Bladder microvascular endothelial cell (primary cell): ENCODE measurements at places on chromosomes 11 and 22. TPM values are rescaled to one million over a fixed set of nuclear protein-coding genes. Genes with fewer than 3 reads are reported as not detected.

Gene KDM4E
- total RNA-seq: not detected in 2 replicates

Gene GVQW3
- 0.32 and 0.57 TPM in 2 replicates for total RNA-seq

Gene B4GALNT4
- total RNA-seq: 0.16 and 2.3 TPM in 2 replicates

Gene OR5A1
- total RNA-seq: not detected in 2 replicates

Gene P2RX6
- total RNA-seq: 0.06 TPM in 1 of 2 replicates, not detected in the other

Gene GPR83
- under 0.01 TPM in 2 replicates for total RNA-seq

Gene BEST1
- total RNA-seq: under 0.01 TPM in 1 of 2 replicates, not detected in the other

Gene WNT11
- total RNA-seq: 0.31 TPM in 1 of 2 replicates, not detected in the other

Gene KIAA1671
- total RNA-seq: 25.1 and 35.9 TPM in 2 replicates

Gene KRTAP5-11
- not detected in 2 replicates for total RNA-seq

Gene RNF141
- 25.1 and 38.0 TPM in 2 replicates for total RNA-seq

Gene CRYBB2
- total RNA-seq: not detected in 2 replicates

Gene IGSF9B
- total RNA-seq: 0.19 TPM in 1 of 2 replicates, not detected in the other

Gene CSF2RB
- total RNA-seq: 6.5 and 8.9 TPM in 2 replicates

Gene OR4A16
- not detected in 2 replicates for total RNA-seq

Gene P4HA3
- 14.7 and 31.0 TPM in 2 replicates for total RNA-seq

Gene SLC22A8
- not detected in 2 replicates for total RNA-seq

Gene GUCY1A2
- under 0.01 and 0.13 TPM in 2 replicates for total RNA-seq

Gene SPON1
- 0.06 TPM in 1 of 2 replicates, not detected in the other for total RNA-seq

Gene JAM3
- 39.6 and 62.3 TPM in 2 replicates for total RNA-seq

Gene ST14
- 0.06 TPM in 1 of 2 replicates, not detected in the other for total RNA-seq

Gene ADM2
- 0.16 and 3.2 TPM in 2 replicates for total RNA-seq
